ENCODE measurements at places on chromosomes 16 and 17.

- DNase-seq = no peak
Measured at GRCh38 chr16:86026916-86027315, 128.0 kb downstream of the IRF8 start.

GRCh38 chr16:23896832-23897821, 61.3 kb downstream of the PRKCB start:
- DNase-seq = no peak

- DNase-seq = no peak
Measured at GRCh38 chr17:17785407-17785806, 51.4 kb downstream of the SREBF1 start.

GRCh38 chr17:13076905-13077304, 59.1 kb upstream of the ELAC2 start:
- no peak for DNase-seq

DNA sequence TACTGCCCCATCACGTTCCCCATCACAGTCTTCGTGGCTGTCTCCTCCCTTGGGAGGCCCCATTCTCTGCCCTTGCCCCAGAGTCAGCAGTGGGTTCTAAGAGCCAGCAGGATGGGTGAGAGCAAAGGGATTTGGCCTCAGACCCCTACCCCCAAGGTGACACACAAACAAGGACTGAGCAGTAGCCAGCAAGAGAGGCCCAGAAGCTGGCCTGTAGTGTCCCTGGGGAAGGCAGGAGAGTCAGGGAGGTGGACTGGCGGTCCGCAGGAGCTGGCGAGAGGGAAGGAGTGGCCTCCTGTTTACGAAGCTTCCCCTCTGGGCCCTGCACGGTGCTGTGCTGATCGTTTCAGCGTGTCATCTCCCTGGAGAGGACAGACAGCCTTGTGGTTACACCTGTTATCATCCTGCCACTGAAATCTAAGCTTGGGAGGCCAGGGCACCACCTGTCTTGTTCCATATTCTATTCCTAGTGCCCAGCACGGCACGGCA, 8.4 kb downstream of the WDR81 start:
- no peak for DNase-seq

GRCh38 chr17:78058001-78058400, 70.6 kb downstream of the TMC6 start:
- no peak for DNase-seq

DNA sequence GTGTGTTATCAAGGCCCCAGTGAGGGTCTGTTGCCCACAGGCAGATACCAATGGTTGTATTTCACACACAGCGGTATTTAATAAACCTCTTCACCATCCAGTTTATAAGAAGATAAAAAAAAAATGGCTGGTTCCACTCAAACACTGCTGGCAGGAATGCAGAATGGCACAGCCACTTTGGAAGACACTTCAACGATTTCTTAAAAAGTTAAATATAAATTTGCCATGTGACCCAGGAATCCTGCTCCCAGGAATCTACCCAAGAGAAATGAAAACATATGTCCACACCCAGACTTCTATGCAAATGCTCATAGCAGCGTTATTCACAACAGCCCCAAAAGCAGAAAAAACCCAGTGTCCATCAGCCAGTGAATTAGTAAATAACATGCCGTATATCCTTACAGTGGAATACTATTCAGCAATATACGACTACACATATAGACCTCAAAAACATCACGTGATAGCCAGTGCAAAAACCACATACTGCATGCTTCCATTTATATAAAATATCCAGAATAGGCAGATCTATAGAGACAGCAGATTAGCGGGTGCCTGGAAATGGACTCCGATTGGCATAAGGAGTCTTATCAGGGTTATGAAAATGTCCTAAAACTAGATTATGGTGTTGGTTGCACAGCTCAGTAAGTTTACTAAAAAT, 38.7 kb downstream of the XYLT1 start:
- DNase-seq = no peak

DNA sequence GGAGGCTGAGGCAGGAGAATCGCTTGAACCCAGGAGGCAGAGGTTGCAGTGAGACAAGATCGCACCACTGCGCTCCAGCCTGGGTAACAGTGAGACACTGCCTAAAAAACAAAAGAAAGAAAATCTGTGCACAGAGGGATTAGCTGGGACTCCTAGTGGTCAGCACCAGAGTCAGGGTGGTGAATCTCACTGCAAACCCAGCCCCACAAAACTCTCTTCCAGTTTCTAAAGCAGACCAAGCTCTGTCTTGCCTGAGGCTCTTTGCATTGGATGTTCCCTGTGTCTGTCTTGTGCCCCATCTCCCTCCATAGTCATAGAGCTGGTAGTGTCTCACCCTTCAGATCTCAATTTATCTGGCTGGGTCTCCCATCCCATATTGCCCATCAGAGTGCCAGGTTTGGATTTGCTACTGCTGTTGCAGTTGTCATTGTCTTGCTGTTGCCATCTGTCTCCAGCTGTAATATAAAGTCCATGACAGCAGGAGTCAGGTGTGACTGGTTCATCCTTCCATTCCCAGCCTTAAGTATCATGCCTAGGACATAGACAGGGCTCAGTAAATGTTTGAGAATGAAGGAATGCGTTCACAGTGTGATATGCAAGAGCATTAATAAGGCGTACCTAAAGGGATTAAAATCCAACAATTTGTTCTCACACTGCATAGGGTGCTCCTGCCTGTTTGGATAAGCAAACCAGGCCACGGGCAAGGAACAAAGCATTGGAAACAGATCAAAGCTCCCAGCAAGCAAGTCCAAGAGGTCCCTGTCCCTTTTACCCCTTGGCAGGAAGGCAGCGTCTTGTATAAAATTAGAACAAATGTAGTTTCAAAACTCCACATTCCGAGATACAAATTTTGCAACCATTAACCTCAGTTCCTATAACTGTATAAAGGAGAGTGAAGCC, 614.6 kb upstream of the CDH5 start:
- DNase-seq = no peak

GRCh38 chr17:38676706-38677504, 2.1 kb upstream of the EPOP start:
- DNase-seq = peak; percentile 76

DNA sequence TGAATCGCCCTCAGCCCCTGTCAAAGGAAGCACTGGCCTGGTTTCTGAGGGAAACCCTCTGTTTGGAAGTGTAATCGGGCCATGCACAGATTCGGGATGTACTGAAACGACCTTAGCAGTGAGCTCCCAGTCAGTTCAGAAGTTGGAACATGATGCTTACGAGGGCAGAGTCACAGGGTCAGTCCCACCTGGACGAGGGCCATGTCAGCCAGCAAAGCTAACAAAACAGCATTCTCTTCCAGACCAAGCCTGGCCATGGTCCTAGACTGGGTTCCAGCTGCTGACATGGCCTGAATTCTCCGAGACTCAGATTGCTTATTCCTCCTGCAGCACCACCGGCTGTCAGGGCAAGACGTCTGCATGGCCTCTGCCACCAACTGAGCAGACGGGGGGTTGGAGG, 192.2 kb upstream of the WSCD1 start:
- no peak for DNase-seq

DNA sequence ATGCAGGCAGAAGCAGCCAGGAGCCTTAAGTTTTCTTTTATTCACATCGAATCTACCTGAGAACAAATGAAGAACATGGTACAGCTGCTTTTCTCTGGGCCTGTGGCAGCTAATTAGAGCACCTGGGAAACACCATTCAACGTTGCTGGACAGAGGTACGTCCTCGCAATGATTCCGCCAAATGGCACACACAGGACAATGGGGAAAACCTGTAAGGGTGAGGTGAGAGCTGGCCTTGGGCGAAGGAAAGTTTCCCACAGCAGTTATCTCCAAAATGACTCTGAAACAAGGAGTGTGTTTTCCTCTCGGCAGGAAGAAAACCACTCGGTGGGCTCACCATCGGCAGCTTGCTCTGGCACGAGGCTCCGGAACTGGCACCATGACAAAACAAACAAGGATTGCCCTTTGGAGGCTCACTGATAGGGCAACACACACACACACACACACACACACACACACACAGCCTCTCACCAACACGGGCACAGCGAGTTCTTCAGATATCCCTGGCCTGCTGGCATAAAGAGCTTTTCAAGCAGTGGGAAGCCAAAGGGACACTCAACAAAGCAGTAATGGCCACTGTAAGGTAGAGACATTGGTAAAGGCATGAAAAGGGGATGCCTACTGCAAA, 73.7 kb downstream of the ZFHX3 start:
- DNase-seq = no peak

GRCh38 chr16:20833086-20833485, 26.8 kb downstream of the REXO5 start:
- no peak for DNase-seq

DNA sequence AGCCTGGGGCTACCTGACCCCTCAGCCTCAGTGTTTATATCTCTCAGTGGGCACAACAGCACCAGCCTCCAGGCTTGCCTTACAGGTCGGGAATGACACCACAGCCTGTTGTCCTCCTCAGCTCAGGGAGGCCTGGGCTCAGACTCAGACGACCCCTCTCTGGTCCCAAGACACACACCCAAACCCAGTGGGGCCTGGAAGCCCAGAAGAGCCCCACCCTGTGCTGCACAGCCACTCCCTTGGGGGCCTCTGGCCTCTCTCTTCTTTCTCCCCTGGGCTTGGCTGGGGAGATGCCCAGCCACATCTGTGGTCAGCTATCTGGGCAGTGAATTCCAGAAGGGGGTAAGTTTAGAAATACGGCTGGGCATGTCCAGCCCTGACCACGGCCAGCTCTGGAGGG, 2.4 kb downstream of the NATD1 start:
- DNase-seq = no peak

- no peak for DNase-seq
Measured at GRCh38 chr16:71671165-71671564, 45.2 kb downstream of the MARVELD3 start.

DNA sequence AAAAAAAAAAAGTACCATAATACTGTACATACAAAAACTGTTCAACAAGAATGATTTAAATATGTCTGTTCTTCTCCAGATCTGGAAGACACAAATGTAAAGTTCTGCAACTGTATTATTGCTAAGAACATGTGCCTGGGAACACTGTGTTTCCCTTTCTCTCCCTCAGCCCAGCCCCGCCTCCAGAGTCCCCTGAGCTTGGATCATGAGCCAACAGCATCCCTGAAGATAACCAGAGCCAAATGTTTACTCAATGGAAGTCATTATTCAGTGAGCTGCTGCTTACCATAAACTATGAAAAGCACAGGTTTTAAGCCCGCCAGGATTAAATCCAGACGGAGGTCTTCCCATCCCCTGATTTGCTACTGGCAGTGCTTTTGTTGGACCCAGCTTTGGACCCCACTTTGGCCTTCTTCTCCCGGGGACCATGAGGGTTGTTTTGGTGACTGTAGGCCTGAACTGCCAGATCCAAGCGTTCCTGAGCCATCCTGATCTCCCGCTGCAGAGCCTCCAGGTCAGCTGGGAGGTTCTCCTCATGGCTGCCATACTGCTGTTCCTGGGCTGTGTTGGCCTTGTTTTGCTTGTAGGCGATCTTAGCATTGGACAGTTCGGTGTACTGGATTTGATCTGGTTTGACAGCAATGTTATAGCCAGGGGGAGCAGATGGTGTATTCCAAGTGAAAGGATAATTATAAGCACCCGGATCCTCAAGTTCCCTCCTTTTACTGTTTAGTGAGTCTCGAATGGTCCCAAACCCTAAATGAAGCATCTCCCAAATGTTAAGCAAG, 25.6 kb downstream of the GJC1 start:
- DNase-seq = no peak

DNA sequence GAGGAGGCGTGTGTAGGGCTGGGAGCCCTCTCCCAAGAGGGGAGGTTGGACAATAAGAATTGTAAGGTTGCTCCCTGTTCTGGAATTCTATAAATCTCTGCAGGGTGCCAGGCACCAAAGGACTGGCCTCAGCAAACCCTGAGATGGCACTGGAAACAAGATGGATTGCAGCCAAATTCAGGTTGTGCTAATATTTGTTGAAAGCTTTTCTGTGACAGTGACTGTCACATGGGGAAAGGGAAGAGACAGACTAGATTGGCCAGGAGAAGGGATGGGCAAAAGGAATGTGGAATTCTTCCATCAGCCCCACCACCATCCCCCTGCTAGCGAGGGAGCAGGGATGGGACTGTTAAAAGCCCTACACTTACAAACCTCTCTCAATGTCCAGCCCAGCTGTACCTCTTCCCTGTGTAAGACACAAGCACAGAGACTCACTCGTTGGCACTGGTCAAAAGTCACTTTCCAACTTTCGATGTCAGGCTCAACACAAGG, 62.4 kb downstream of the SOX9 start:
- DNase-seq = no peak

- DNase-seq = no peak
Measured at GRCh38 chr17:12983991-12984884, 33.6 kb downstream of the ELAC2 start.

DNA sequence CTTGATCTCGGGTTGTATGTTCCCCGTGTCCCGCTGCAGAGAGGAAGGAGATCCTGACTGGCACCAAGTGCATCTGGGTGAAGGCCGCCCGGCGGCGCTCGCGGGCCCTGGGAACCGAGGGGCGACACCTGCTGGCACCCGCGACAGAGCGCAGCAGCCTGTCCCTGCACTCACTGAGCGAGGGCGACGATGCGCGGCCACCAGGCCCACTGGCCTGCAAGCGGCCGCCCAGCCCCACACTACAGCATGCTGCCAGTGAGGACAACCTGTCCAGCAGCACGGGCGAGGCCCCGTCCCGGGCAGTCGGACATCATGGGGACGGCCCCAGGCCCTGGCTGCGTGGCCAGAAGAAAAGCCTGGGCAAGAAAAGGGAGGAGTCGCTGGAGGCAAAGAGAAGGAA, 7.5 kb downstream of the BTBD17 start:
- DNase-seq = peak; percentile 68

DNA sequence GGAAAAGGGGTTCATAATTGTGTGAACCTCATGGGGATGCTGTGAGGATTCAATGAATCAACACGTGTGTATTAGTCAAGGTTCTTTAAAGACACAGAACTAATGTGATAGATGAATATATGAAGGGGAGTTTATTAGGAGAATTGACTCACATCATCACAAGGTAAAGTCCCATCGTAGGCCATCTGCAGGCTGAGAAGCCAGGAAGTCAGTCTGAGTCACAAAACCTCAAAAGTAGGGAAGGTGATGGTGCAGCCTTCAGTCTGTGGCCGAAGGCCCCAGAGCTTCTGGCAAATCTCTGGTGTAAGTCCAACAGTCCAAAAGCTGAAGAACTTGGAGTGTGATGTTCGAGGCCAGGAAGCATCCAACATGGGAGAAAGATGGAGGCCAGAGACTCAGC, 413.4 kb downstream of the CDH13 start:
- DNase-seq = no peak

GRCh38 chr16:5428932-5429331, 331.3 kb upstream of the EEF2KMT start:
- DNase-seq = no peak

DNA sequence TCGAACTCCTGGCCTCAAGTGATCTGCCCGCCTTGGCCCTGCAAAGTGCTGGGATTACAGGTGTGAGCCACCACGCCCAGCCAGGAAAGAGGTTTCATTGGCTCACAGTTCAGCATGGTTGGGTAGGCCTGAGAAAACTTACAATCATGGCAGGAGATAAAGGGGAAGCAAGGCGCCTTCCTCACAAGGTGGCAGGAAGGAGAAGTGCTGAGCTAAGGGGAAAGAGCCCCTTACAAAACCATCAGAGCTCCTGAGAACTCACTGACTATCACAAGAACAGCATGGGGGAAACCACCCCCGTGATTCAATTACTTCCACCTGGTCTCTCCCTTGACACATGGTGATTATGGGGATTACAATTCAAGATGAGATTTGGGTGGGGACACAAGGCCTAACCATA, 411.7 kb upstream of the ZFHX3 start:
- no peak for DNase-seq

GRCh38 chr17:80030730-80031410, 4.8 kb downstream of the TBC1D16 start:
- DNase-seq = no peak

GRCh38 chr17:10081571-10082169, 116.7 kb downstream of the GAS7 start:
- no peak for DNase-seq

- DNase-seq = no peak
Measured at GRCh38 chr17:11296994-11297393, 56.0 kb downstream of the SHISA6 start.
